NCI-H526 treated with DMSO at 0.1 percent for 48 hours (cell line): ENCODE measurements at places on chromosomes 12 and 14.

DNA sequence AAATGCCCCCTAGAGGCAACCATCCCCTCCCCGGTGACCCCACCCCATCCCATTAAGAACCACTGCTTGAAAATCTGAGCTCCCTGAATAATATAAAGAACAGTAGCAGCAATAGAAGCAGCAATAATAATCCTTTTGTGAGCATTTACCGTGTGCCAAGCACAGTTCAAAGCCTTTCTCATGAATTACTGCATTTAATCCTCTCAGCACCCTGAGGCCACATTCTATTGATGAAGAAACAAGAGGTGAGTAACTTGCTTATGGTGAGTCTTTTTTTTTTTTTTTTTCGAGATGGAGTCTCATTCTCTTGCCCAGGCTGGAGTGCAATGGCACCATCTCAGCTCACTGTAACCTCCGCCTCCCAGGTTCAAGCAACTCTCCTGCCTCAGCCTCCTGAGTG is 65.0 kb downstream of the KCNK10 start:
- no peak for DNase-seq

DNA sequence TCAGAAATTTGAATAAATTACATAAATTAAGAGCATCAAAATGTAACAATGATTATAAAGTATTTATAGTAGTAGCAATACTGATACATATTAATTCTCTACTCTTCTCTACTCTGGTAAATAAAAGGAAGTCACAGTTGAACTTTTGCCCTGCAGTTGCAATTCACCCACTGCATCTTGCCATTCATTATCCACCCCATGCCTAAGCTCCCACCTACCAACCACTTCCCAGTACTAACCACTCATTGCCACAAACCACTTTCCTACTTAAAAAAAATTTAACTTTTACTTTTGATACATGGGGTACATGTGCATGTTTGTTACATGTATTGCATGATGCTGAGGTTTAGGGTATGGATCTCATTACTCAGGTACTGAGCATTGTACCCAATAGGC is 174.0 kb downstream of the RASSF9 start:
- DNase-seq, result no peak

DNA sequence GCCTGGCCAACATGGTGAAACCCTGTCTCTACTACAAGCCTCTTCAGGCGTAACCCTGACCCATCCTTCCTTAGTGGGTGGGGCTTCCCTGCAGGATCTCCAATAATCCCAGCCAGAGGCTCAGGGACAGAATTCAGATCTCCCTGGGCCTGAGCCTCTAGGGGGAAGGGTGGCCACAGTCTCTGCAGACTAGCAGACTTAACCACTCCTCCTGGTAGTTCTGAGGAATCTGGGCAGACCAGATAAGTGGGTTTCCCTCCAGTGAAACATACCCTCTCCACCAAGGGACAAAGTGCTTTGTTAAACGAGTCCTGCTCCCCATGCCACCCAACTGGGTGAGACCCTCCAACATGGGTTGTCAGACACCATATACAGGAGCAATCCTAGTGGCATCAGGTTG is 36.6 kb upstream of the TRIM9 start:
- no peak for DNase-seq

DNA sequence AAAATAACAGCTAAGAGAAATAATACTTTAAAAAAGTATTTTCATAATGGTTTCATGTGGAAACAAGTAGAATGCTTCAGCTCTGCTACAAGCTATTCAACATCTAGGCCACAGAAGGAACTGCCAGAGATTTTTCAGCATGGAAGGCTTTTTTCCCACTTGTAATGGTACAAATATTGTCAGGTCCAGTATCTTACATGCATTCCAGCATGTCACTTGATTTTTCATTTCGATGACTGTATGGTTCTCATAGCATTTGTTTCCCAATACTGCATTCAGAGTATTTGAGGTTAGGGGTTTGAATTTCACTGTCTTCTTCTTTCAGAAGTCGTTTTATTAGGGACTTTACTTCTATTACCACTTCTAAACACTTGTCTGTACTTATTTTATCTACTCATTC is 1701.5 kb upstream of the FLRT2 start:
- no peak for DNase-seq

GRCh38 chr12:120767071-120768024 is 41.7 kb downstream of the ACADS start:
- DNase-seq, result peak; percentile 6

DNA sequence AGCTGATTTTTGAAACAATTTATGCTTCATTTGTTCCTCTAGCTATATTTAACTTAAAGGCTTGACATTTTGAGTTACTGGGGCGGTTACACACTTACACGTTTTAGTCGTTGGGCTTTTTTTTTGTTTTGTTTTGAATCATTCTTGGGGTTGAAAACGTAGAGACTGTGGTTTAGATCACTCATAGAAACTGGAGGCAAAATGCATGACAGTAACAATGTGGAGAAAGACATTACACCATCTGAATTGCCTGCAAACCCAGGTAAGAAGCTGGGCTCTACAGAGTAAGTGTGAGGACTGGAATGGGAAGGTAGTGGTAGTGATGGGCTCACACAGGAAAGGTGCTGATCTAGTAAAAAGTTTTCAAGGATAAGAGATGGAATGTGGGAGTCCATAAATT is at the start of gene CLEC2D:
TSS of gene CLEC2D (plus strand) at position 180 of the 400 bp plus-strand sequence. CDS start at position 202, 22 bp downstream.
- DNase-seq, result no peak

DNA sequence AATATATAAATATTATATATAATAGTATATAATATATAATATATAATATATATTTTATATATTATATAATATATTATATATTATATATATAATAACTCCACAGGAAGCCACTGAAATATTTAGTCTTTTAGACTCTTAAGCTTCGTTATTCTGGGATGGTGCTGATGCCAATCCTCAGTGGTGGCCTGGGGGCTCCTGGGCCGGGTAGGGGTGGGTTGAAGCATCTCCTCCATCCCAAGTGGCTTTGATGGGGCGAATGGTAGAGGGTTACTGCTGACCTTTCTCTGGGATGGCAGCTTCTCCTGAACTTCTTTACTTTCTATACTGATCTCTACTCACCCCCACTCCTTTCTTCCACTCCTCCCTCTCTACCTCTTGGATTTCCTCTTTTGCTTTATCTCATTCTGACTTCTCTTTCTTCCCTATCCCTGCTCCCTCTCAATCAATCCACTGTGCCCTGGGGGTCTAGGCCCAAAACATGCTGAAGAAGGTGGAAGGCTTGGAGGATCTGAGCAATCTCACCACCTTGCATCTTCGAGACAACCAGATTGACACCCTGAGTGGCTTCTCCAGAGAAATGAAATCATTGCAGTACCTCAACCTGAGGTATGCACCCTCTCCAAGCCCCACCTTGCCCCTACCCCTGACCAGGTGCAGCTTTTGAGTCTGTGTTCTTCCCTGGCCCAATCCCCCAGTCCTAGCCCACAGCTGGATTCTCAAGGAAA is 4.8 kb upstream of the ENO2 start:
- DNase-seq, result no peak

GRCh38 chr12:15648558-15648957 is 140.6 kb downstream of the EPS8 start:
- no peak for DNase-seq
